Esophagus muscularis mucosa (tissue), 4 donors: ENCODE measurements at places on chromosomes 12 and 14. TPM values are rescaled to one million over a fixed set of nuclear protein-coding genes. Genes with fewer than 3 reads are reported as not detected.
A peak's percentile ranks its signal among the peaks of the same experiment; 100 is the strongest.

DNA sequence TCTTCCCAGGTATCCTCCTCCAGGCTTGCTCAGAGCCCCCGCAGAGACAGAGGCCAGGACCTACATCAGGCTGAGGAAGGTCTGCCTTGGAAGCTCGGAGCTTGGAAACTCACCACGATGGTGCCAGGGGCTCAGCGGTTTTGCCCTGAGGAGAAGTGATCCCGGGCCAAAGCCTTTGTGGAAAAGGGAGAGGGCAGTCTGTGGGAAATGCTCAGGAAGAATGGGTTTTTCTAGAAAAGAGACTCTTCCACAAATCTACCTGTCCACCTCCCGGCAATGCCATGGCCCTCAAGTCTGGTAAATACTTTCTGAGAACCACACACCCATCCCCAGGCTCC lies 8.0 kb downstream of the KRT2 start:
- DNase-seq: peak; percentile 42

GRCh38 chr12:76201758-76202157 lies 117.3 kb upstream of the NAP1L1 start:
- no peak for DNase-seq

TMEM63C gene
- 5.0 TPM for total RNA-seq

DNA sequence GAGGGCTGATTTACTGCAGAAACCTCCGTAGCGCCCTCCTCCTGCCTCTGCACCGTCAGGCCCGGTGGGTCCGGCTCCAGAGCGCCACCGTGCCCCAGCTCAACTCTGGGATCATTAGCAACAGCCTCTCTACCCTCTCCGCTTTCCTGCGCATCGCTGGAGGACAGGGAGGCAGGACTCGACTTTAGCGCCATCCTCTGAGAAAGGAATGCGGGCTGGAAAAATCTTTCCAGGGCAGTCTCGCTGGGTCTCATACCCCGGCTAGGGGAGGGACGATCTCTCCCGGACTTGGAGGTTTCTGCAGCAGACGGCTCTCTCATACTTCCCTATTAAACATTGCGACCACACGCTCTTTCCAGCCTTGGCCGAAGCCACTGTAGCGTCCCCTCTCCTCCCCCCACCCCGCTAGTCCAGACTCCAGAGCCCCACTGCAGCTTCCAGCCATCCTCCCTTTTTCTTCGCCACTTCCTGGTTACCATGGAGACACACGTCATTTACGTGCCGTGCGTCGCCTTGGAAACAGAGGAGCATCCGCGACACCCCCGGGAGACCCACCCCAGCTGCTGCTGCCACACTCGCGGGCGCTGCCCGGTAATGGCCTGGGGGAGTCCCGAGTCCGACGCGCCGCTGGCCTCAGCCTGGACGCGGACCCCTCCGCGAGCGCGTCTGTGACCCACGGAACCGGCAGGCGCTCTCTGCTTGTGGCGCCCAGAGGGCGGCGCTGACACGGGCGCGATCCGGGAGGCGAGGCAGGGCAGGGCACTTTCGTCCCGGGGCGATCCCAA lies at the start of gene CCDC184:
CCDC184 (plus strand) TSS at position 554 of the 785 bp plus-strand sequence. CDS start 479 bp downstream, outside the sequence.
- peak; percentile 91 for DNase-seq

GRCh38 chr12:26469421-26470180 lies 274.2 kb downstream of the SSPN start:
- no peak for DNase-seq

DNA sequence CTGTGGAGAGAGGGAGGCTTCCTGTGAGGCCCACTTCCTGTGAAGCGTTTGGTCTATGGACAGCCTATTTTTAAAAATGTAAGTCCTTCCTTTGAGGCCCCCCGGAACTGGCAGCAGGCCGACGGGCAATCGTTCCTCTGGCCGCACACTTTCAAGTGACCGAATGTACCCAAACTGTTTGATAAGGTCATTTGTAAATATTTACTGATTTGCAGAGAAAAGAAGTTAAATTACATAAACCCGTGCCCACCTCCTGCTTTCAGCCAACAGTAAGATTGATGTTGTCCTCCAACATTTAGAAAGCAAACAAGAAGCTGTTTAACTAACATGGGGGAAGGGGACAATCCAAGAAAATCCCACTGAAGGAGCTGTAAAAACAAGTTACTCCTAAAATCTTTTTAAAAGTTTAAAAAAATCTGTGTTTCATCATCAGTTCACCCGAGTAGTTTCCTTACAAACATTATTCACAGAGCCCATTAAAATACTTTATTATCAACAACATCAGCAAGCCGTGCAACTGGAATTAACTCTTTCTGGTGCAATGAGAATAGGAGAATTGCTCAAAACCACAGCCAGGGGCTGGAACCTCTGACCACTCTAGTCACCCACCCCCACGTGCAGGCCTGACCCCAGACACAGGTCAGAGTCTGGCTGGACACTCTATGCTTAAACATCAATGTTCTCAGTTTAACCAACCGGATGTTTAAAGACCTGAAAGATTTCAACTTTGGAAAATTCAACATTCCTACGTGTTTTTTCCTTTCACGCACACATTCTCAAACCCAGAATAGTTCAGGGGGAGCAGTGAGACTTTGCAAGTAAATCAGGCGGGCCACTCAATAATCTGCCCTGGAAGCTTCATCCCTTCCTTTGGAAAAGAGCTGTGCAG lies 65.3 kb downstream of the FOXN3 start:
- peak; percentile 89 for DNase-seq

CIDEB gene
- 9.5 TPM for total RNA-seq

RTL1 gene
- not detected for total RNA-seq

DIP2B gene
- 23.0 TPM for total RNA-seq

DNA sequence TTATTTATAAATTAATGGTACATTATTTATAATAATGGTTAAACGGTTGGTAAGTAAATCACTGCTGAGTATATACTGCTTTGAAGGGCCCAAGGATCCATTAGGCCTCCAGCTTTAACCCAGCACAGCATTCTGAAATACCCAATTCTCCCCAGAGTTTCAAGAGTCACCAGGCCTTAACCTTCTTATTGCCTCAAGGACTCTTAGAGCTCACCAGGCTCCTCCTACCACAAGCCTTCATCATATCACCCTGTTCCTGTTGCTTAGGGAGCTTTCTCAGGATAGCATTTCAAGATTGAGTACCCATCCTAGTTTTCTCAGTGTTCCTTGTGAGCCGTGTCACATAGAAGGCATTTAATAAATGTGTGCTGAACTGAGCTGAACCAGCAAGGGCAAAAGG lies 242.5 kb downstream of the FBXL14 start:
- DNase-seq: no peak

IQSEC3 gene
- total RNA-seq: 1.9 TPM

GRCh38 chr12:122021822-122022392 lies at the start of gene BCL7A:
Gene BCL7A (plus strand): TSS chr12:122021884. CDS start chr12:122022092, 208 bp downstream.
- no peak for DNase-seq

CD69 gene
- 3.3 TPM for total RNA-seq

P2RX7 gene
- 1.7 TPM for total RNA-seq

NEUROD4 gene
- not detected for total RNA-seq

GRCh38 chr12:80752464-80752863 lies 35.8 kb downstream of the MYF5 start:
- DNase-seq: no peak

DNA sequence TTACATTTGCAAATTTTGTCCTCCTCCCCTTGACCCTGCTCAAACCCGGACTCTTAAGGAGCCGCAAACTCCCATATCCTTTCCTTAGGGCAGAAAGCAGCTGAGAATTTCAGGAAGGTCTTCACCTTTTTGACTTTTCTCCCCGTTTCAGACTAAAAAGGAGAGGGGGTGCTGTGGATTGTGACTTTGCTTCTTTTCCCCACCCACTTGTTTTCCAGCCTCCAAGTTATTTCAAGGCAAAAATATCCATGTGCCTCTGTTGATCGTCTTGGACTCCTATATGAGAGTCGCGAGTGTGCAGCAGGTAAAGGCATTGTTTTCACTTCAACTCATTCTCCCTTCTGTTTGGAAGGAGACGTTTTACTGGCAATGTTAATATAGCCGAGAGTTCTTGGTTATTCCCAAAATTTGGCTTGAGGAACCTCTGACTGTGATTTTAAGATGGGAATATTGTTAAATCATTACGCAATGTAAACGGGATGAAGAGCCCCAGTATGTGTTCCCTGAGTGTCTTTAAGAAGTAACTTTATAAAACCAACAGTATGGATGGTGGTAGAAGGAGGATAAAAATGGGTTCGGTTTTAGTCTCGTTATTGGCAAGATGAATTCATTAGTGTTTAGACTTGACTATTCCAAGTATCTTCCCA lies 663 bp downstream of the LRRK2 start:
- no peak for DNase-seq

DNA sequence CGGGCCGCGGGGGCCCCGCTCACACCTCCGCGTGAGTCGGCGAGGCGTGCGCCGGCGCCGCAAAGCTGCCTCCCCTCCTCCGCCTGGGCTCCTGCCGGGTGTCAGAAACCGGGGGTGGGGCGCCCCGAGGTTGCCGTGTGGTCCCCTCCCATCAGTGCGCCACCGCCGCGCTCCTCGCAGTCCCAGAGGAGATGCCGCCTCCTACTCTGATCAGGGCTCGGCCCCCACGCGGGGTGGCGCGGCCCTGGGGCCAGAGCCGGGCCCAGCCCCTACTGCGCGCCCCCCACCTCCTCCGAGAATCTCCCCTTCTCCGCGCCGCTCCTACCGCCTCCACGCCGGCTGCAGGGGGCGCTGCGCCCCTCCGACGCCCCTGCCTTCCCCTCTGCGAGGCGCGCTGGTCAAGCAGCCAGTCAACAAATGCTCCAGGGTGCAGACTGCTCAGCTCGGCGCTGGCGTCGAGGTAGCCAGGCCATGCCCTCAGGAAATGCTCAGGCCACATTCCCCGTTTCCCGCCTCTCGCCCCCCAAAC lies 467 bp upstream of the JAG2 start:
- no peak for DNase-seq

- DNase-seq: no peak
Observed at GRCh38 chr14:75811872-75812499, 150.9 kb downstream of the TTLL5 start.

GRCh38 chr12:91210144-91210543 lies 27.5 kb upstream of the DCN start:
- DNase-seq: no peak

DNA sequence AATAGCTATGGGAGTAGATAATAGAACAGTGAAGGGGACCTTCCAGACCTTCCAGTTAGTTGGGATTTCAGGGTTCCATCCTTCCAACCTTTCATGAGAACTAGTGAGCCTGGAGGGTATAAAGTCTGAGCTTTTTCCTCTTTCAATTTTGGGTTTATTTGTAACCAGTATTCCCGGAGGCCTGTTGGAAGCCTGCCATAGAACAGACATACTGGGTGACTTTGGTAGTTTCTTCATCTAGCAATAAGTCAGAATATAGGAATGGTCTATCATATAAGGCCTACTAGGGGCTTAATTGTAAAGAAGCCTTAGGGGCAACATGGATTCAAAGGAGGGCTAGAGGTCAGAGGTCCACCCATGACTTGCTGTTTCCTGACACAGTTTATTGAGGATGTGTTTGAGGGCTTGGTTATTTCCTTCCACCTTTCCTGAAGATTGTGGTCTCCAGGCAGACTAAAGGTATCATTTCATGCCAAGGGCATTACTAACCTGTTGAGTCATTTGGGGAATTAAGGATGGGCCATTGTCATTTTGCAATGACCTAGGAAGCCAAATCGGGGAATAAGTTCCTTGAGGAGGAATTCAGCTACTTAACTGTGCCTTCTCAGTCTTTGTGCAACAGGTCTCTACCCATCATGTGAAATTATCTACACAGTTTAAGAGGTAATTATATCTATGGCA lies 410.3 kb downstream of the SLC6A15 start:
- no peak for DNase-seq

DNA sequence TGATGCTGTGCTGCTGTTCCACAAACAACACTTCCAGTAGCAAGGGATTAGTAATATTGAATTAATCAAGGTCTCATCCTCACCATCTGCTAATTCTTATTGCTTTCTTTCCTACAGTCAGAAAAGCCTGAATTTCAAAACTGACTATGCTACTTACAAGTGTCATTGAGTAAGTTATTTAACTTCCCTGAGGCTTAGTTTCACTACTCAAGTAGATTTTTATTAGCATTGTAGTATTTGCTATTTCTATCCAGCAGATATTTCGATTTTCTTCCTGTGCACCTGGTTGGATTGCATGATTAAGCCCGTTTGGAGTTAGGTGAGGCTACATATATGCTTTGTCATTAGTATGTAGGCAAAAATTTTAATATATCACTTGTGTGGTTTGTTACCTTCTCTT lies 591.5 kb downstream of the TRHDE start:
- no peak for DNase-seq

RASSF9 gene
- total RNA-seq: 3.6 TPM

DNA sequence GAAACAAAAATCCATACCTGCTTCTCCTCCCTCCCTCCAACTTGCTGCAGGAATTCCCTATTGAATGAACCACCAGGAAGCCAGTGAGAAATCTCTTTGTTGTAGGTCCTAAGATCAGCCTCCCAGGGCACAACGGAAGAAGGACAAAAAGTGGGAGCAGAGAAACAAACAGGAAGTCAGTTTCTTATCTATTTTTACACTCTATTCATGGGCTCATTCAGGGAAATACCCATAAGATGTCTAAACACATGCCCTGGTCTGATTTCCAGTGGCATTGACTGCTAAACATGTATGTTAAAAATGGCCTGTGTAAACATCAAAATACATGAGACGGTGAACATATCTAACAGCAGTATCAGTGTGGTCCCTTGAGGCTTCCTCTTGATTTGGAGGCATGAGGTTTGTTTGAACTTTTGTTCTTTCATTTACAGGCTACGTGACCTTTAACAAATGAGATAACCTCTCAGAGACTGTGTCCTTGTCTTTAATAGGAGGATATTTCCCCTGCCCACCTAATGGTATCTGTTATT lies 18.8 kb downstream of the GPR65 start:
- no peak for DNase-seq

DNA sequence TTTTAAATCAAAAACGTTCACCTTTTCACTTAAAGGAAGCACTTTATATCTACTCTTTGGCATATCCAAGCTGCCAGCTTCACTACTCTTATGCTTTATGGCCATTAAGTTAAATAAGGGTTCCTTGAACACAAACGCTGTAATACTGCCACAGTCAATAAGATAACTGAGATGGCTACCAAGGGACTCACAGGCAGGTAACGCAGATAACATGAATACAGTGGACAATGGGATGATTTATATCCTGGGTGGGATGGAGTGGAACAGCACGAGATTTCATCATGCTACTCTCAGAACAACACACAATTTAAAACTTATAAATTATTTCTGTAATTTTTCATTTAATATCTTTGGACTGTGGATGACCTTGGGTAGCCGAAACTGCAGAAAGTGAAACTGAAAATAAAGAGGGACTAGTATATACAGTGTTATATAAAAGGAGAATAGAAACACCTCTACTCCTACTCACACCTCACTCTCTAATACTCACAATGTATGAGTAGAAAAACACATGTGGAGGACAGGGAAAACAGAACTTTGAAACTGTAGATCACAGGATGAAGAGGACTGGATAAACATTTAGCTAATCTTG lies 367.3 kb downstream of the C12orf50 start:
- DNase-seq: no peak

DNA sequence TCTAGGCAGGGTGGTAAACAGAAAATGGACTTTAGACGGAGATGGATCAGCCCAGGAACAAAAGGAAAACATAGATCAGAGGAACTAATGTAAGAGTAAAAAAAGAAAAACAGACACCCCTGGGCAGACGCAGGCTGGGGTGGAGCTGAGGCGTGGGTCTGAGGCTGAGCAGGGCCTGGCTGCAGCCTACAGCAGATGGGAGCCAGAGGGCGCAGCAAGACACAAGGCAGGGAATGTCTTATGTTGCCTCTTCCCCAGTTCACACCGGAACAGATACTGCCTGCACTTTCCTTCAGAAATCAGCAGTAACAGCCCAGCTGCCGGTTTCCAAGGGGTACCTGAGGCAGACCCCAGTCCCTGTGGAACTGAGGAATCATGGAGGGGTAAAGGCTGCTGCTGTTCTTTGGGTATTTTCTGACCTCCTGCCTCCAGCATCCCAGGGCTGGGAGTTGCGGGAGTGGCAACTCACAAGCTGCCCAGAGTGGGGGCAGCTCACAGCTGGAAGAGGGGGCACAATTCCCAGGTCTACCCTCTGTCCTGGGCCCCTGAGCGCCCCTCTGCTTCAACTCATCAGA lies 9.8 kb downstream of the ZNF605 start:
- no peak for DNase-seq
